ENCODE measurements at places on chromosomes 2 and 18. TPM values are rescaled to one million over a fixed set of nuclear protein-coding genes. Genes with fewer than 3 reads are reported as not detected.

DNA sequence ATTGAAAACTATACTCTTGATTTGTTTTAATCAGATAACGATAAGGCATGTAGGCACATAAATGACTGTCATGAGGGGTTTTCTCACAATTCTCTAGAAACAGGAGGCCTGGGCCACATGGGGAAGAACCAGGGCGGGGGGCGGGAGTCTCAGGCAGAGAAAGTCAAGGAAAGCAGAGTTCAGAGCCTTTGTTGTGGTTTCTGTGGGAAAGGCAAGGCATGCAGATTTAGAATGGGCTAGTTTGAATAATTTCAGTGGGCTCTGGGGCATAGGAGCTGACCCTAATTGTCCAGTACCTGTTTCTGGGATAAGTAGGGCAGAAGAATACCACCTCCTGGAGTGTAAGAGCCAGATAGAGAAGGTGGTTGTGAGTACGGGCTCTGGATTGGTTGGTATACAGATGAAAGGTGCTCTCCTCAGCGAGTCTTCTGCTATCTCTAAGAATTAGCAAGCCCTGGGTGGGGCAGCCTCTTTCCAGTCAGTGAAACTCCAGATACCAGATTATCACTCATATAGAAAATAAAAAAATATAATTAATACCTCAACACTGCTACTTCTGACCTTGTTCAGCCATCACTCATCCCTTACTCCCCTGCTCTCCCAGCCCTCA, 41.5 kb upstream of the CYRIA start:
- no peak for DNase-seq
- H3K4me3 ChIP-seq = no peak overlapping the region
- no peaks in the 10 kb centered on the region for H3K36me3 ChIP-seq

DNA sequence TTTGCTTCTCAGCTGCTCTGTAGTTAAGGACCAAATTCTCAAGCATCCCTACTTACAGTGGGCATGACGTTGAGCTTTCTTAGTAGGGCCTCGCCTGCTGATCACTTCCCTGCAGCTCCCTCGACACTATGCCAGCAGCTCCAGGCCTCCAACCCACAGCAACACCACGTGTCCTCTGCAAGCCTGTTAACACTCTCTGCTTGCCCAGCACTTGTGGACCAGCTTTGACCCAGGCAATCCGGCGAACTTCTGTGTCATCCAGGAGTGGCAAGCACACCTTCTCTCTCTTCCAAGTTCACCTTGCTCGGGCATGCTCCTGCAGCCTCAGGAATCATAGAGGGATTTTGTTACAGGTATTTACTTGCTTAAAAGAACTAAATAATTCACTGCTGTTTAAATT, 138.6 kb upstream of the FHL2 start:
- no peak for DNase-seq
- H3K4me3 ChIP-seq = no peak overlapping the region
- H3K27me3 ChIP-seq = peaks cover 20% of the 10 kb centered on the region

DNA sequence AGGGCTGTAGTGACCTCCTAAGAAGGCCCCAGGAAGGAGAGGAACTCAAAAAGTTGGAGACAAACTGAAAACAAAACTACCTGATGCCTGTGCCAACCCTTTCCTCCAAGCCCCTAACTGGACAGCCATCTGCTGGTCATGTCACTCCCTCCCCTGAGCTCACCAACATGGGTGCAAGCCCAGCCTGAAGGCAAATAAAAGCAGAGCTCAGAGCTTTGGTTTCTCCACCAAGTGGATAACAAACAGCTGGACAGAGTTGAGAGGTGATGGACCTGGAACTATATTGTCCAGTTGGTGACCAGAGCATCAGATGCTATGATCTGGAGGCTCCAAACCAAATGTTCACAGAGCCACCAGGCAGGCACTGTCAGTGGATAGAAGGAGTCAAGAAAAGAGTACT, 34.6 kb upstream of the MAL start:
- no peak overlapping the region for H3K4me3 ChIP-seq
- H3K4me1 ChIP-seq = no peaks in the 10 kb centered on the region
- H3K36me3 ChIP-seq = no peaks in the 10 kb centered on the region
- H3K27me3 ChIP-seq = peaks cover 10% of the 10 kb centered on the region
- H3K27ac ChIP-seq = no peak overlapping the region

DNA sequence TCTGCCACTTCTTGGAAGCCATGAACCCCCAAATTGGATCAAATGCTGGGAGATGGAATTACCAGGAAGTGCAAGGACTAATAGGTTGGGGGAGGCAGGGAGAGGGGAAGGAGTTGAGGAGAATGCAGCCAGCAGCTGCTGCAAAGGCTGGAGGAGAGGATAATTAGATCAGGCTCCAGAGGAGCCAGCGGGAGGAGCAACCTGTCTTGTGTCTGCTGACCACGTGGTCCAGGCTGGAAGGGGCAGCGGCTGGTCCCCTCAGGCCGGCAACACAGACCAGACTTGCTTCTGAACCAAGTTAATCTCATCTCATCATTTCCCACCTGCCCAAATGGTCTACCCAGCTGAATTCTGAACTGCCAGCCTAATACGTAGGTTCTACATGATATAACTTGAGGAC, 68.3 kb downstream of the MRO start:
- H3K36me3 ChIP-seq = no peaks in the 10 kb centered on the region
- DNase-seq = no peak
- no peak overlapping the region for H3K4me3 ChIP-seq
- H3K27ac ChIP-seq = no peak overlapping the region

The ATL2 gene
- total RNA-seq = 35.5 TPM

Data from astrocyte (in vitro differentiated cells and primary cell).